Osteoblast (primary cell): ENCODE measurements at places on chromosomes 4 and X. TPM values are rescaled to one million over a fixed set of nuclear protein-coding genes. Genes with fewer than 3 reads are reported as not detected.

GRCh38 chr4:137452799-137453198 lies 79.5 kb downstream of the PCDH18 start:
- H3K27ac ChIP-seq = no peak overlapping the region
- H3K36me3 ChIP-seq = no peaks in the 10 kb centered on the region
- no peaks in the 10 kb centered on the region for H3K27me3 ChIP-seq
- no peaks in the 10 kb centered on the region for H3K4me1 ChIP-seq
- no peak for DNase-seq
- H3K4me3 ChIP-seq = no peak overlapping the region

The AREG gene
- total RNA-seq = under 0.01 and 0.36 TPM in 2 replicates

DNA sequence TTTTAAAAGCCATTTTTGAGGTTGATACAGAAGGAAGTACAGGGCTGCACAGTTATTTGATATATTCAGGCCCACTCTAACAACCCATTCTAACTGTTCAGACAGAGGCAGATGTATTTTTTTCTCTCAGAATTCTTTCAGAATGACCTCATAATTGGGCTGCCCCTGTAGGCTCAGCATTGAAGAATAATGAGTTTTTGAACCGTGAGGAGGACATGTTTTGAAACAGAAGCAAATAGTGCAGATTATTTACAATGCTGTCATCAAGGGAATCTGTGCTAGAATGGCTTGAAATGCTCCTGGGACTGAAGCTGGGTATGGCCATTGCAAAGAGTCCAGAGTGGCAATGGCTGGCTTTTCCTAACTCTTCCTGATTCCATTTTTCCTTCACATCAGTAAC lies 158.1 kb downstream of the SOX3 start:
- no peak overlapping the region for H3K27ac ChIP-seq
- no peaks in the 10 kb centered on the region for H3K4me1 ChIP-seq
- no peak overlapping the region for H3K4me3 ChIP-seq
- H3K27me3 ChIP-seq = no peaks in the 10 kb centered on the region

GRCh38 chrX:124045109-124045508 lies 83.6 kb downstream of the STAG2 start:
- peaks cover 1% of the 10 kb centered on the region for H3K36me3 ChIP-seq
- H3K27me3 ChIP-seq = no peaks in the 10 kb centered on the region
- DNase-seq = no peak
- no peak overlapping the region for H3K27ac ChIP-seq
- no peaks in the 10 kb centered on the region for H3K4me1 ChIP-seq

The ETDA gene
- total RNA-seq = not detected in 2 replicates
